Stimulated activated naive B cell treated with anti-CD40 and anti-IgM and Interleukin-4, amounts not matched to agents 10 μg/mL and 1 μg/mL and 100 μg/mL, for 72 hours (primary cell): ENCODE measurements at places on chromosomes 11 and 22.

GRCh38 chr11:26700574-26701235 is 21.2 kb downstream of the SLC5A12 start:
- DNase-seq = no peak

- no peak for DNase-seq
These were observed 1.9 kb upstream of the OR51A2 start for GRCh38 chr11:4957396-4957795.

DNA sequence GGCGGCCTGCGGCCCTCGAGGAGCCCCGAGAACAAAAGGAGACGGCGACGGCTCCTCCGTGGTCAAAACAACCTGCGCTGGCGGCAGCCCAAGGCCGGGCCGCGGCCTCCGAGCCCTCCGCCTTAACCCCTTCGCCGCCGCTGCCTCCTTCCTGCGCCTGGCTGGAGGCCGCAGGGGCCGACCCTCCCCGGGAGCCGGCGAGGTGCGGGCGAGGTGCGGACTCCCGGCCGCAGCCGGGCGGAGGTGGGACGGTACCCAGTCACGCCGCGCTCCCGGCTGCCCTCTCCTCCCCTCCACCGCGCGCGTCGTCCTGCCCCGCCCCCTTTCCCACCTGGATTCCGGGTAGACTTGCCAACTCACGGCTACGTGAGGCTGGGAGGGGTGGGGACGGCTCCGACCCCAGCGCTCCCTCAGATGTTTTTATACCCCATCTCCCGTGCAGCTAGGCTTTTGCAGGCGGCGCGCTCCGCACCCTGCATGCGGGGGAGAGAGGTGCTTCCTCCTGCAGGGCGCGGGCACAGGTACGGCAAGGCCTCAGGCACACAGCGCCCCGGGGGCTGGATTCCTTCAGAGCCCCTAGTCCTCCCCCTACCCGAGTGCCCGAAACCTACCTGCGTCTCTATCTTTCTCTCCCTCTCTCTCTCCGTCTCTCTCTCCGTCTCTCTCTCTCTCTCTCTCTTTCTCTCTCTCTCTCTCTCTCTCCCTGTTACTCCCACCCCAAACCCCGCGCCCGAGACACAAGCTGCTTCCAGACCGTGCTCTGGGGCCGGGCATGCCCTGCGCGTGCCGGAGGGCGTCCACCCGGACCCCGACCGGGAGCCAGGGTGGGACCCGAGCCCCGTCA is 2.0 kb downstream of the PDGFB start:
- DNase-seq = no peak

DNA sequence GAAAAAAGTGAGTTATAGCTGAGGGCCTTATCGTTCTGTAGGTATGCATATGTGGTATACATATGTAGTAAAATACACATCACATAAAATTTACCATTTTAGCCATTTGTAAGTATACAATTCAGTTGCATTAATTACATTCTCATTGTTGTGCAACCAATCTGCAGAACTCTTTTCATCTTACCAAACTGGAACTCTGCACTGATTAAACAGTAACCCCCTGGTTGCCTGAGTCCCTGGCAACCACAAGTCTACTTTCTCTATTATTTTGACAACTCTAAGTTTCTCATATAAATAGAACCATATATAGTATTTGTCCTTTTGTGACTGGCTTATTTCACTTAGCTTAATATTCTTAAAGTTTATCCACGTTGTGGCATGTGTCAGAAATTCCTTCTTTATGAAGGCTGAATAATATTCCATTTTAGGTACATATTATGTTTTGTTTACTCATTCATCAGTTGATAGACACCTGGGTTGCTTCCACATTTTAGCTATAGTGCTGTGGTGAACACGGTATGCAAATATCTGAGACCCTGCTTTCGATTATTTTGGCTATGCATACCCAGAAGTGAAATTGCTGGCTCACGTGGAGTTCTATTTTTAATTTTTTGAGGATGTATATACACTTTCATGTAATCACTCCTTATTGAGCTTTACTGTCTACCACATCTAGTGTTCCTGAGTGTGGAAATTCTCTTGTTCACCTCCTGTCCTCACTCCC is 1.6 kb upstream of the DDX10 start:
- DNase-seq = no peak

- DNase-seq = no peak
These were observed 176.7 kb downstream of the BCR start for GRCh38 chr22:23357053-23357452.

GRCh38 chr22:42317008-42317407 is 46.6 kb upstream of the TCF20 start:
- DNase-seq = no peak

- no peak for DNase-seq
These were observed 13.8 kb downstream of the CARS1 start for GRCh38 chr11:3043315-3043871.

DNA sequence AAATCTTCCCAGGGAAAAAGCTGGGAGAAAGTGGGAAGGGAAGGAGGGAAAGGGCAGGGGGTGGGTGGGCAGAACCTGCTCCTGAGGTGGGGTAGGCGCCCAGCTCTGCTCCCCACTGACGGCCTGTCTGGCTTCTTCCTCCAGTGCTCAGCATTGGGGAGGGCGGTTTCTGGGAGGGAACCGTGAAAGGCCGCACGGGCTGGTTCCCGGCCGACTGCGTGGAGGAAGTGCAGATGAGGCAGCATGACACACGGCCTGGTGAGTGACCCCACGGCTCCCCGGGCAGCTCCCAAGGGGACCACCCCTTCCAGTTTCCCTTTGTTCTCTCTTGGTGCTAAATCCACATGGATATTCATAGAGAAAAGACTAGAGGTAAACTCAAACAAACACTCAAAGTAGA is 25.9 kb downstream of the SHANK3 start:
- DNase-seq = no peak

DNA sequence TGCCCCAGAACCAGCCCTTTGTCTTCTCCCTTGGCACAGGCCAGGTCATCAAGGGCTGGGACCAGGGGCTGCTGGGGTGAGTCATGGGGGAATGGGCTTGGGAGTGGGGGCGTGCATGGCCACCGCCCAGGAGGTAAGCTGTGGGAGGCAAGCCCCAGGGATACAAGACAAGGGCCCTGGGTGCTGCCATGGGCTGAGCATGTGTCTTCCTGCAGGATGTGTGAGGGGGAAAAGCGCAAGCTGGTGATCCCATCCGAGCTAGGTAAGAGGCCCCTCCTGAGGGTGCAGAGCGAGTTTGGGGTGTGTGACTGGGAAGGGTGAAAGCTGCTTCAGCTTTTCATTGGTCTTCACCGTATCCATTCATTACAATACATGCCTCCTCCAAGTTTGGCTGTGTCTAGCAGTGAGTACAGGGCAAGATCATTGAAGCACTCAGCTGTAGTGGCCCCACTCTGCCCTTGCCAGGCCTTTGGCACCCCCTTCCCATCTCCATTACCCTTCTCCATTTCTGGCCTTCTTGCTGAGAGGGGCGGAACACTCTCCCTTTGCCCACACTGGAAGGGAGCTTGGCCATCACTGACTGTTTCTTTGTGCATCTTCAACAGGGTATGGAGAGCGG is 2.5 kb downstream of the FKBP2 start:
- no peak for DNase-seq

GRCh38 chr11:117744471-117745150 is 52.4 kb downstream of the DSCAML1 start:
- DNase-seq = no peak

DNA sequence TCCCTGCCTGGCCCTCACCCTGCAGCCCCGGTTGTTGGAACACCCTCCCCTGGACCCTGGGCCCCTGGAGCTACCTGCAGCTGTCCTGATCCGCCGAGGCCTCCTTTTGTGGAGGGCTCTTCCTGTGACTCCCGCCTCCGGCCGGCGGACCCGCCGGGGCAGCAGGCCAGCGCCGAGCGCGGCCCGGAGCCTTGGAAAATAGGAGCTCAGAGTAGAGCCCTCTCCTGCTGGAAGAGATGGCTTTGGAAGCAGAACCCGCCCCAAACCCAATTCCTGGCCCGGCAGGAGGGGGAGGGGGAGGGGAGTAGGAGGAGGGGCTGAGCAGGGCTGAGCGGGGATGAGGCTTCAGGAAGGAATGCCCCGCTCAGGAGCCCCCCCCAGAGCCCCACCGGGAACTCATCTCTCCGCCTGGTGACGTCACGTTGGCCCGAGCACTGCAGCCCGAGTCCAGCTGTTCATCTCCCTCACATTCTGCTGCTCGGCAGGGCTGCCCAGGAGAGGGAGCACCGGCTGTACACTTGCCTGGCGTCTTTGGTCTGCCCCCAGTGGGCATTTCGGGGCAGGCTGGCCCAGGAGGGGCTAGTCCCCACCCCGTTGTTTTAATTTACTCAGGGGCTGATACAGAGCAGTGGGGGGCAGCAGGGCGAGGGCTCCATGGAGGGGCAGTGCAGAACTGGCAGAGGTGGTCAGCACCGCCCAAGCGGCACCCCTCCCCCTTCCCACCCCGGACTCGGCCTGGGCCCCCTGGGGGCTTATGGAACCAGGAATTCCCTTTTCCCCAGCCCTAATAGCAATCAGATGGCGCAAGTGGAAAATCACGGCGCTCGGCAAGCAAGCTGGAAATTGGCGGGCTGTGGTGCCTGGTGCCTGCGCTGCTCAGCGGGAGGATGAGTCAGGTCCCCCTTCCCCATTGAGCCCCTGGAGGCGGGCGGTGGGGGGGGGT is at the start of gene MRGPRF:
Gene MRGPRF (minus strand): TSS at position 238 of the 943 bp plus-strand sequence. CDS start 3,345 bp downstream, outside the sequence.
- DNase-seq = no peak

DNA sequence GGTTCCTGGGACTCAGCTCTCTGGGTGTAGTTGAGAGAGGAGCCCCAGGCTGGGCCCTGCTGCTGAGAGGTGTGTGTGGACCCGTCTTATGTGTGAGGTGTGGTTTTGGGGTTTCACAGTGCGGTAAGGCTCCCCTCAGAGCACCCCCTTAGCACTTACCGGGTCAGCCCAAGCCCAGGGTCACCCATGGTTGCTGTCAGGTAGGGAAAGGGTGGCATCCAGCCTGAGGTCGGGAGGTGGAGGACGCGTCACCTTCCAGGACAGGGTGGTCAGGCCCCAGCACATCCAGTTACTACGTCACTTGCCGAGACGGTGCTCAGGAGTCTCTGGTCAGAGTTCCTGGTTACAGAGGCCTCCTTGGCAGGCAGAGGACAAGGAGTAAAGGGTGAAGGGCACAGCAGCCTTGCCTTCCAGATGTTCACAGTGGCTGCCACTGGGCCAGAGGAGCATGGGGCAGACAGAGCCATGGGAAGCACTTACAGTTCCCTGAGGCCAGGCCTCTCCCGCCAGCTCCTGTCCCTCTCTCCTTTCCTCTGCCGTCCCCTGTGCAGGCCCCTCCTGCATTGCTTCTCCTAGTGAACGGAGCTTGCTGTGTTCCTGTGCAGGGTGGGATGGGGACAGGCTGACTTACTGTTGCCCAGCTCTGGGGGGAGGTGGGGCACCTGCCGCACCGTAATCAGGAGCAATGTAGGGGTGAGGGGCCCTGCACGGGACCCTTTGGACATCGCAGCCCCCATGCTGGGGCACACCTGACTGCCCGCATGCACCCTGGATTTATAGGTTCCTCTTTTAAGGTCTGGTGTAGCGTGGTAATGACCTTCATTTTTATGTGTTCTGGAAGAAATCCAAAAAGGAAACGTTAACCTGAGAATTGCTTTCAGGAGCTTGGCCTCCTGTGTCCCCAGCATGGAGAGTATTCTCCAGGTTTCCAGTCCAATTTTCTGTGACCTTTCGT is 285.9 kb downstream of the TBC1D22A start:
- no peak for DNase-seq

- no peak for DNase-seq
These were observed 15.2 kb downstream of the TRIM3 start for GRCh38 chr11:6458352-6459098.
